Ascending aorta (tissue), 2 donors: ENCODE measurements at places on chromosomes 6 and 20.

DNA sequence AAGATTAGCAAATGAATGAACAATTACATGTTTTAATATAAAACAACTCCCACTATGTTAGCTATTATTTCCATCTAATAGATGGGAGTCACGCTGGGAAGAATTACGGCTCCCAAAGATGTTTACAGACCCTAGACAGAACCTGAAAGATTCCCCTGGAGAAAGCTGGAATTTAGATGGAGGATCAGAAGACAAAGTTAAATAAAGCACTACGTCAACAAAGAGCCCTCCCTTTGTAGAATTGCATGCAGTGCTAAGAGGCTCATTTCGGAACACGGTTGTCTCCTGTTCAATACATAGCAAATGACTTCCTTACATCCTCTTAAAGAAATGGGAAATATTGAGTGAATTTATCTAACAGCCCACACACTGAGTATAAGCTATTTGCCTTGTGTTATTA, 328.3 kb downstream of the CBLN4 start:
- DNase-seq: no peak
- no peaks in the 10 kb centered on the region for H3K4me1 ChIP-seq
- no peak overlapping the region for H3K27ac ChIP-seq
- H3K27me3 ChIP-seq: no peaks in the 10 kb centered on the region
- no peaks in the 10 kb centered on the region for H3K36me3 ChIP-seq
- H3K4me3 ChIP-seq: no peak overlapping the region

- no peak for DNase-seq
- H3K4me1 ChIP-seq: no peaks in the 10 kb centered on the region
- no peak overlapping the region for H3K4me3 ChIP-seq
Observed at GRCh38 chr6:37011656-37012378, 6.4 kb downstream of the FGD2 start.

- no peak for DNase-seq
- H3K27me3 ChIP-seq: no peaks in the 10 kb centered on the region
- no peaks in the 10 kb centered on the region for H3K36me3 ChIP-seq
- no peaks in the 10 kb centered on the region for H3K4me1 ChIP-seq
- H3K4me3 ChIP-seq: no peak overlapping the region
Observed at GRCh38 chr6:140364916-140365315, 990.5 kb upstream of the CITED2 start.

DNA sequence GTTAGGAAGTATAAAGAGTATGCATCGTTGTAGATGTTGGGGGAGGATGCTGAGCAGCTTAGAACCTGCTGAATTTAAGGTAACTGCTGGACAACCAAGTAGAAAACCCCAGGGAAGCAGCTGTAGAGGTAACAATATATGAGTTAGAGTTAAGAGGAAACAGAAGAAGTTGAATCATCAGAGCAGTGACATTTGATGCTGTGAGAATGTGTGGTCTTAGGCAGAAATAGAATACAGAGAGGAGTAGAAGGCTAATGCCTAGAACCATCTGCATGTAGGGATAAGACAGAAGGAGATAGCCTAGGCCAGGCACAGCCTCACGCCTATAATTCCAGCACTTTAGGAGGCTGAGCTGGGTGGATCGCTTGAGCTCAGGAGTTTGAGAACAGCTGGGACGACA, 22.6 kb upstream of the DYNLRB1 start:
- no peak overlapping the region for H3K4me3 ChIP-seq
- DNase-seq: no peak
- peaks cover 78% of the 10 kb centered on the region for H3K36me3 ChIP-seq
- no peaks in the 10 kb centered on the region for H3K27me3 ChIP-seq

DNA sequence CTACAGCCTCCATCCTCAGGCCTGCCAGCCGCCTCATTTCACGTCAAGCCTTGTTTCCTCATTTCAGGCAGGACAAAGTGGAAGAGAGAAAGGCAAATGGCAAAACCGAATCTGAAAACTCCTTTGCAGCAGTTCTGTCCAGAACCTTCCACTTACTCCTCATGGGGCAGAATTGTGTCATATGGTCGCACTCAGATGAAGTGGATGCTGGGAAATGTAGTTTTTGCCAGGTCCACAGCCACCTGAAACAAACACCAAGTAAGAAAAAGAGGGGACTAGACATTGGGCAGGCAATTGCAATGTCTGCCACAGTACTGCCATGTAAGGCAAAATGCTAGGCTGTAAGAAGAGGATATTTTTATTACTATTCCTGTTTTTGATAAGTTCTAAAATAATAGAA, 44.9 kb downstream of the ISM1 start:
- H3K27me3 ChIP-seq: no peaks in the 10 kb centered on the region
- no peaks in the 10 kb centered on the region for H3K4me1 ChIP-seq
- no peaks in the 10 kb centered on the region for H3K36me3 ChIP-seq

- no peak for DNase-seq
- no peaks in the 10 kb centered on the region for H3K4me1 ChIP-seq
- H3K36me3 ChIP-seq: no peaks in the 10 kb centered on the region
- no peak overlapping the region for H3K27ac ChIP-seq
Observed at GRCh38 chr6:81697559-81697958, 54.9 kb downstream of the TENT5A start.

- no peaks in the 10 kb centered on the region for H3K27me3 ChIP-seq
- no peak for DNase-seq
- no peaks in the 10 kb centered on the region for H3K36me3 ChIP-seq
- H3K4me1 ChIP-seq: no peaks in the 10 kb centered on the region
- no peak overlapping the region for H3K4me3 ChIP-seq
Observed at GRCh38 chr20:44361021-44361420, 5.5 kb downstream of the HNF4A start.

DNA sequence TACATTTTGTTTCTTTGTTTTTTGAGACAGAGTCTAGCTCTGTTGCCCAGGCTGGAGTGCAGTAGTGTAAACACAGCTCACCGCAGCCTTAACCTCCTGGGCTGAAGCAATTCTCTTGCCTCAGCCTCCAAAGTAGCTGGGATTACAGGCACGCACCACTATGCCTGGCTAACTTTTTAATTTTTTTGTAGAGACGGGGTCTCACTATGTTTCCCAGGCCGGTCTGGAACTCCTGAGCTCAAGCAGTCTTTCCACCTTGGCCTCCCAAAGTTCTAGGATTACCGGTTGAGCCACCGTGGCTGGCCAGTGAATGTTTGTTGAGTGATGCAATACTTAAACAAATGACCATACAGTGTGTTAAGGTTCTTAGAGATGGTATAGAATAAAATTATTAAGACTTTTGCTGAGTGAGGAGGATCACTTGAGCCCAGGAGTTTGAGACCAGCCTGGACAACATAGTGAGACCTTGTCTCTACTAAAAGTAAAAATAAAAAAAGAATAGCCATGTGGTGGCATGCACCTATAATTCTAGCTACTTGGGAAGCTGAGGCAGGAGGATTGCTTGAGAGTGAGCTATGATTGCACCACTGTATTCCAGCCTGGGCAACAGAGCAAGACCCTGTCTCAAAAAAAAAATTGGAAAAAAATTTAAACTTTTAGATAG, 13.4 kb downstream of the CEP250 start:
- H3K27ac ChIP-seq: no peak overlapping the region
- H3K4me1 ChIP-seq: no peaks in the 10 kb centered on the region
- no peak for DNase-seq
- no peak overlapping the region for H3K4me3 ChIP-seq

- no peaks in the 10 kb centered on the region for H3K4me1 ChIP-seq
- H3K36me3 ChIP-seq: peaks cover 47% of the 10 kb centered on the region
- no peak overlapping the region for H3K4me3 ChIP-seq
- DNase-seq: no peak
- no peaks in the 10 kb centered on the region for H3K27me3 ChIP-seq
- H3K27ac ChIP-seq: no peak overlapping the region
Observed at GRCh38 chr20:58246346-58246745, 17.9 kb upstream of the ANKRD60 start.

DNA sequence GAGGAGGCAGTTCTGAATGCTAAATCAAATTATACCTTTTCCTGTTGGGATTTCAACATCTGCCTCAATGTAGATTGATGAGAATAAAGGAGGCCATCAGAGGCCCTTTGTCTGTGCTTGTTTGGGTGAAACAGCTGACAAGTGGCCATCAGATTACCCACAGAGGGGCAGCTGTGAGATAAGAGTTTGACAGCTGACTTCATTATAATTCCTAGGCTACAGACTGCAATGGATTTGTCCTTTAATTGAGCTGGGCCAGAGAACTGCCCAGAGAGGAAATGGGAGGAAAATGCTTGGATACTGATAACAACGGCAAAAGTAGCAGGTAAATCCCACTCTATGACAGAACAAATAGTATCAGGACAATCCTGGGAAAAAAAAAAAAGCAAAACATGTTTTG, 649.4 kb downstream of the HDGFL1 start:
- no peak overlapping the region for H3K27ac ChIP-seq
- H3K4me1 ChIP-seq: no peaks in the 10 kb centered on the region
- no peak for DNase-seq
- H3K36me3 ChIP-seq: no peaks in the 10 kb centered on the region

- no peaks in the 10 kb centered on the region for H3K36me3 ChIP-seq
- DNase-seq: no peak
- no peaks in the 10 kb centered on the region for H3K27me3 ChIP-seq
- no peak overlapping the region for H3K27ac ChIP-seq
- H3K4me3 ChIP-seq: no peak overlapping the region
Observed at GRCh38 chr6:106444777-106445507, 84.4 kb downstream of the CRYBG1 start.

DNA sequence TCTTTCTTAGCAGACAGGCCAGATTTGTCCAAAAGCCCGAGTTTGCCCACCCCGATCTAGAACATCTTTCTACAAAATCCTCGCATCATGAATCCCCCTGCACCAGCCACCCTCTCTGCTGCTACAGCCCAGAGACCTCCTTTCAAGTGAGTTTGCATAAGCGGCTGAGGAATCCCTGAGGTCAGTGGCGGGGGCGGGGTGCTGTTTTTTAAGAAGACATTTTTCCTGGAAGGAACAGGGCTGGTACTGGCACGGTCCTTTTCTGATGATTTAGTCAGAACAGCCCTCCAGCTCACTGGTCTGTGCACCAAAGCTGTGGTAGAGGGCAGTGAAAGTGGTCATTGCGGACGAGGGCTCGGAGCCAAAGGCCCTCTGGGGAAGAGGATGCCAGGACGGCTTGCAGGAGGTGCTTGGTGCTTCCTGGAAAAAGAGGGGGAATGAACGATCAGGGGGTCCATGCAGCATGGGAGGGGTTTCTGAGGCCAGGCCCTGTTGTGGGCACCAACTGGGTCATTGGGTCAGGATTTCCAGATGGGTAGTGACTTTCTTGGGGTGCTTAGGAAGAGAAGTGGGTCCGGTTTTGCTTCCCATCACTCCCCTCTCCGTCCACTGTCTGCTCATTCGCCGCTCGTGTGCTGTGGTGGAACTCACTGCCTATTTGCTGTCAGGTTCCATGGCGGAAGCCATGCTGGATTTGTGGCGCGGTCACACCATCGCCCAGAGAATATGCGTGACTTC, 50.4 kb downstream of the GNAS-AS1 start:
- DNase-seq: no peak
- no peaks in the 10 kb centered on the region for H3K4me1 ChIP-seq
- H3K27ac ChIP-seq: no peak overlapping the region
- no peaks in the 10 kb centered on the region for H3K36me3 ChIP-seq
- no peak overlapping the region for H3K4me3 ChIP-seq

DNA sequence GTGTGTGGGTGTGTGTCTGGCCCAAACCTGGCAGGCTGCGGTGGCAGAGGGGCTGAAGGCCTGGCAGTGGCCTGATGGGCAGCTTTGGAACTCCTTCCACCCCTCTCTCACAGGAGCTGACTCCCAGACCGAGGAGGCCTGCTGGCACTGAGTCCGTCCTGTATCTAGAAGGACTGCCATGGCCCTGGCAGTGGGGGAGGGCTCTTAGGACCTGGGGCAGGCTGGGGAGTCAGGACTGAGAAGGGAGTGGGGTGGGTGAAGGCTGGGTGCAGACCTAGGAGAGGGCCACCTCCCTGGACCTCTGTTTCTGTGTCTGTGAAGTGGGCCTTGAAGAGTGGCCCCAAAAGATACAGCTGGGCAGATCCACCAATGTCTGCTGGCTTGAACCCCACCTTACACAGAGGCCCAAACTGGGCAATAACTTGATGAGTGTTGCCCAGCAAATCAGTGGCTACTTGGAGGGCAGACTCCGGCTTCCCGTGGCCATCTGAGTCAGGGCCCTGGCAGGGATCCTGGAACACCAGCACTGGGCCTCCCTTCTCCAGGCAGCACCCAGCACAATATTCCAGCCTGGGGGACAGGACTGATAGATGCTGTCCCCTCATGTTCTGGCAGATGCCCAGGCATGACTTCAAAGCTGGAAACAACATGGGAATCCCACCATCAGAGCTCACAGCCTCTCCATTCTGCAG, 46.7 kb upstream of the BLCAP start:
- DNase-seq: peak; percentile 35
- H3K27ac ChIP-seq: no peak overlapping the region
- H3K4me1 ChIP-seq: no peaks in the 10 kb centered on the region
- H3K4me3 ChIP-seq: no peak overlapping the region

- H3K27ac ChIP-seq: peak overlapping the region; percentile 28
- H3K27me3 ChIP-seq: no peaks in the 10 kb centered on the region
- no peak for DNase-seq
- no peaks in the 10 kb centered on the region for H3K4me1 ChIP-seq
Observed at GRCh38 chr6:160274871-160275510, 16.4 kb upstream of the SLC22A2 start.

- H3K4me3 ChIP-seq: no peak overlapping the region
- H3K27ac ChIP-seq: no peak overlapping the region
- H3K27me3 ChIP-seq: no peaks in the 10 kb centered on the region
- no peak for DNase-seq
- peaks cover 8% of the 10 kb centered on the region for H3K4me1 ChIP-seq
- H3K36me3 ChIP-seq: no peaks in the 10 kb centered on the region
Observed at GRCh38 chr6:129744201-129744879, 34.4 kb upstream of the ARHGAP18 start.

- DNase-seq: no peak
- peaks cover 10% of the 10 kb centered on the region for H3K36me3 ChIP-seq
- no peaks in the 10 kb centered on the region for H3K27me3 ChIP-seq
- H3K27ac ChIP-seq: peak overlapping the region; percentile 99
- H3K4me3 ChIP-seq: peak overlapping the region; percentile 95
Observed at GRCh38 chr20:34112600-34113101, 608 bp upstream of the EIF2S2 start.

GRCh38 chr6:1184318-1184717, 127.6 kb upstream of the FOXQ1 start:
- no peak overlapping the region for H3K27ac ChIP-seq
- no peaks in the 10 kb centered on the region for H3K4me1 ChIP-seq
- H3K4me3 ChIP-seq: no peak overlapping the region
- no peak for DNase-seq
- H3K36me3 ChIP-seq: no peaks in the 10 kb centered on the region
- H3K27me3 ChIP-seq: no peaks in the 10 kb centered on the region
